ENCODE measurements at places on chromosomes 1 and 21.

- DNase-seq = no peak
Measured at GRCh38 chr1:58704616-58705021, 4.8 kb upstream of the MYSM1 start.

DNA sequence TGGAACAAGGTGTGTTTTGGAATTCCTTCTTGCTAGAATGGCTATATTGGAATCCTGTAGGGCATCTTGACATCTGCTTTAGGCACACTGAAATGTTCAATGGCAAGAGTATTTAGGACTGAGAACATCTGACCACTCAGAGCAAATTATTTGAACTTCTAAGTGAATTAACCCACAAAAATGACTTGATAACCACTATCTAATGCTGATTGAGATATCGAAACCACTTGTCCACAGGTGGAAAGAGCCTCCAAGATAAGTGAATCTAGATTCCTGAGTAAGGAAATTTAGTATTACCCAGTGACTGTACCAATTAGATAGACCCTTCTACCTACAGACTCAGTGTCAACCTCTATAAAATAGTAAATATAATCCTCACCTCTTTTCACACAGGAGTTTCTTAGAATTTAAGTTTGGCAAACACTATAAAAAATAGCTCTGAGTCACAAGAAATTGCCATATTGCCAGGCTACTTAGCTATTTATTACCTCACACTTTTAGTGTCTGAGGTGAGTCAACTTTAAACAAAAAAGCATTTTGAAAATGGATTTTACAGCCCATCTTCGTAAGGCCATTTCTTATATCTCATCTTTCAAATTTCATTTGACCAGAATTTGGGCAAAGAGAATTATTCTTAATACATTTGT, 421.8 kb downstream of the PTBP2 start:
- DNase-seq = no peak

DNA sequence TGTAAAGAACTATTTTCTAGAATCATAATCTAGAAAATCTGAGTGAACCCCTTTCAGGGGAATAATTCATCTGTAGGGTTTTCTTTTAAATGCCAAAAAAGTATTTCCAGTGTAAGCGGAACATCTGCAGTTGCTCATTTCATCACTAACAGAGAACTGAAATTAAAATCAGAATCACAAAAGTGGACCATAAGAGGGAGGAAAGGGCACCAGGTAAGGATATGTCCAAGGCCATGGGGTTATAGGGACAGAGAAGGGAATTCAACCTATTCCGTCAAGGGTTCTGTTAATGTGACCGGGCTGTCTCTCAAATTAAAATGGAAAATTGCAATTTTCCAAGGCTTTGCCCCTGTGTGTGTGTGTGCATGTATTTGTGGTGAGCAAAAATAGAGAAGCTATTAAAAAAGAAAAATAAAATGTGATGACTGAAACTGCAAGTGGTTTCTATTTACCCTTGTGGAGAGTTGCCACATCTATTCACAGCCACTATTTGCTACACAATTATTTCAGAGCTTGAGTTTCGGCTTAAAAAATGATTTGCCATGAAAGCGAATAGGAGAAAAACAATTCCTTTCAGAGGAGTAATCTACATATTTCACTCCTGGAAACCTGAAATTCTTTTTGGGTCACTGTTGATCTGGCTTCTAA, 53.1 kb downstream of the APP start:
- DNase-seq = no peak

GRCh38 chr1:163148911-163149310, 53.8 kb downstream of the RGS5 start:
- DNase-seq = no peak

DNA sequence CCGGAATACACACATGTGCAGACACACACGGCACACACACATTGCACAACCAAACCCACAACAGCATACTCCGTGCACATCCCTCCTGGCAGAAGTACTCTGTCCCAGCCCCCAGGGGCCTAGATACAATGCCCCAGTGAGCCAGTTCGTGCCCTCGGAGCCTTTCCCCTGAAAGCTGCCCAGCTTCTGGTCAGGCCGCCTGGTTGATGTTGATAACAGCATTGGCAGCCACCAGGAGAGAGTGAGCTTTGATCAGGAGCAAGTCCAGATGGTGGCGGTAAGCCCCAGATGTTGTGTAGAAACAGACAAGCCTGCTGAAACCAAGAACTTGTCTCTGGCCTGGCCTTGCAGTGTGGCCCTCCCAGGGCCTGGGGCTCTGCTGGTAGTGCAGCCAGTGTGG, 109.1 kb downstream of the GRIK3 start:
- no peak for DNase-seq

DNA sequence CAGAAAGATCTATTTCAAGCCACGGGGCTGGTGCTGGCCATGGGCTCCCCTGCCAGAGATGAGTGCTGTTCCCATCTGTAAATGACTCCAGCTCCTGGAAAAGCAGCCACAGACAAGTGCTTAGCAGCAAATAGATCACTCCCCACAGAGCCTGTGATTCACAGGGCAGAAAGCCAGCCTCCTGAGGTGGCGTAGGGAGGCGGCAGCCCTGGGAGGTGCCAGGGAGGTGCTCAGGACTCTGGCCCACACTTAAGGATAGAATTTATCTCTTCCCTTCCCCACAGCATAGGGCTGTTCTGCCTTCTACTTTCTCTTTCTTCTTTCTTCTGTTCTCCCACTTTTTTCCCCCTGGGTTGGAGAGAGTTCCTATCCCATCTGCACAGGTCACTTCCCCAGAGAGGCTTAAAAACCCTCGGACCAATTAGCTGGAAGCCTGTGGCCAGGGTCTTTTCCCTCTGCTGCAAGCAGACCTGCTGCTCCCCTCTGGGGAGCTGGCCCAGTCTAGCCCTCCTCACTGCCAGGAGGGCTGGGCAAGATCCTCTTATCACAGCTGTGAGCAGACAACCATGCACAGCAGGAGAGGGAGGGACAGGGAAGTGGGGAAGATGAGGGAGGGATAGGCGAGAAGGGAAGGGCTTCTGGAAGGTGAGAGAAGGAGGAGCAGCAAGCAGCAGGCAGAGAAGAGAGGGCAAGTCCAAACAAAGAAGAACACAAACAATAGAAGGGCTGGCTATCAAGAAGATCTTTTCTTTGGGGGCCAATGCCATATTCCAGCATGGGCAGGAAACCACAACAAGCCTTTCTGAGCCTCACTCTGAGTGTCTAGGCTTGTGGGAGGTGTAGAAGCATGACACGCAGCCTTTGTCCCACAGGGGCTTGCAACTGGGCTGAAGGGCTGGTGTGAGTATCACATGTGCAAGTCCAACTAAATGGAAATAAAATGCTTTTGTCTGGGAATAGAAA, 41.0 kb downstream of the KCND3 start:
- DNase-seq = peak; percentile 65

- no peak for DNase-seq
Measured at GRCh38 chr1:108152782-108153222, 47.3 kb downstream of the SLC25A24 start.

DNA sequence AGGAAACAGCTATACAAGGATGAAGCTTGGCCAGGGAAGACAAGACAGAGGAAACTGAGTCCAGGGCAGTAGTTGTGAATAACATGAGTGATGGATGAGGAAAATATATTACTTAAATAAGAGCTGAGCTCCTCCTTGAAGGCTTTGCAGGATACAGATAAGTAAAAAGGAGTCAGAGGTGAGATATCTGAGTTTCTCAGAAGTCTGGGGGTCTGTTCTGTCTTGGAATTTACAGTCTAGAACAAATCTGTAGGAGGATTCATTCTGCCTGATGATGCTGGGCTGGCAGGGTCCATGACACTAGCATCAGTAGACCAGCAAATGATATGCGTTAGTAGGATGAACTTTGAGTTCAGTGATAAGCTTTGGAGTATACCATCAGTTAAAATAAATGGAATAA, 266.1 kb upstream of the POGK start:
- no peak for DNase-seq

- DNase-seq = no peak
Measured at GRCh38 chr1:41668054-41668660, 183.7 kb upstream of the EDN2 start.

DNA sequence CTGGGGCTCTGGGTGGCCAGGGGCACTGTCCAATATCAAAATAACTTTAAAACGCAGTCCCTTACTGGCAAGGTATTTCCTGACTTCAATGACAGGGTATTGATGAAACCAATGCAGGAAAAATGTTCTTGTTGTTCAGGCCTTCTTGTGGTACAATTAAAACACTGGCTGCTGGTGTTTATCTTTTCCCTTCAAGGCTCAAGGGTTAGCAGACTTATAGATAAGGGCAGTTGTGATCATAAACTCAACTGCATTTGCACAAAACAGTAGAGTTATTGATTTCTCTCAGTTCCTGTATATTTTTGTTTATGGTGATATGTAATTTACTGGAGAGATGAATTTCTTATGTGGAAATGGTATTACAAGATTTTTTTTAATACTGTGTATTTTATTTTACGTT, 2.7 kb upstream of the CD84 start:
- DNase-seq = no peak

DNA sequence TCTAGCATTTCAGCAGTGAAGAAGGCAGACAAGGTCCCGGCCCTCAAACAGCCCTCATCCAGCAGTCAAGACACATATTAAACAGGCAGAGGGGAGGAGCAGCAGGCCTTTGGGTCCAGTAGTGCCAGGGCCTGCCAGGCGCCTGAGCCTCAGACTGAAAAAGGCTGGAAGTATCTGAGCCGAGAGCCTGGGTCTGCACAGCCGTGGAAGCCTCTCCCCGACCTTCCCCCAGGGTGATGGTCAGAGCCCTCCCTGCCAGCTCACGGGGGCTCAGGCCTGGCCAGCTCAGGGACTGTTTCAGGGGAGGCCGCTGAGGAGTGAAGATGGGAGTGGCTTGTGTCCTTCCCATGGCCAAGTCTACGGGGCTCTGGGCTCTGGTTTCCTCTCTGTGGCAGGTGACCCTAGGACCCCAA, 565.2 kb downstream of the PTPRU start:
- peak; percentile 10 for DNase-seq

Data from NCI-H510A treated with DMSO at 0.1 percent for 48 hours (cell line).